ENCODE measurements at places on chromosomes 7 and 10.
A peak's percentile ranks its signal among the peaks of the same experiment; 100 is the strongest.

- peak; percentile 15 for DNase-seq
These were observed 42.4 kb upstream of the PRKAR2B start for GRCh38 chr7:107002126-107002525.

- no peak for DNase-seq
These were observed 29.6 kb downstream of the LOXL4 start for GRCh38 chr10:98238391-98238790.

GRCh38 chr7:68730964-68731363 is 867.3 kb upstream of the AUTS2 start:
- DNase-seq = no peak

DNA sequence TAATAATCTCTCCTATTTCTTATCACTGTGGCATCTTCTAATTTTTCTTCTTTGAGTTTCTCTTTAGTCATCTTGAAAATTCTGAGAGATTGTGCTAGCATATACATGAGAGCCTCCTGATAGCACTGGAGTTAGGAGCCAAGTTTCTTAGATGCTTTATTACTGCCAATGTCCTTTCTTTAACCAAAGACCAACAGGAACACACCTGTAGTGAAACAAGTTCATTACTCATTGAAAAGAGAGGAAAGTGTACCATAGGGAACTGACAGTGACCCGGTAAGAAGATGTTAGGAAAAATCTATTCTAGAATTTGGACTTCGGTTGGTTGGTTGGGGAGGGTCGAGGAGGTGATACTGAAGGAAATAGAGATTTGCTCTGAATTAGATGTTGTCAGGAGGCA is 27.1 kb upstream of the CD36 start:
- DNase-seq = no peak

DNA sequence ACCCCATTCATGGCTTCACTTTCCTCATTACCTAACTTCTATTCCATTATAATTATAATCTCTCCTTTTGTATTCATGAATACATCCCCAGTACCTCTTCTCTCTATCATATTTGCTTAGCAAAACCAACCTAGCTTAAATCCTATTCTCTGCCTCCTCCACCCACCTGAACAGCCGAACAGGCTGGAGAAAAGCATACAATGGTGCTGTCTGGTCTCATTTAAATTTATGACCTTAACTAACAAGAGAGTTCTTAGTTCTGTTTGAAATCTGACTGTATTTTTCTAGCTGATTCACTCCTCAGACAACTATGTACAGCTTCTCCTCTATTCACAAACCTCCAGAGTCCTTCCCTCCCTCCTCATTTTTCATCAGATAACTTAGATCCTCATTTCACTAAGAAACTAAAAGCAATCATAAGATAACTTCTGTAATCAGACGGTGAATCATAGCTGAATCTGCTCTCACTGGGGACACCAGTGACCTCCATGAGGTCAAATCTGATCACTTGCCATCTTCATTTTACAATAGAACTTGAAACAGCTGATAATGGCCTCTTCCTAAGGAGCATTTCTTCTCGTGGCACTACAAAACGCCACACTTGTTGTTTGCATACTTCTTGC is 233.9 kb upstream of the AOAH start:
- no peak for DNase-seq

DNA sequence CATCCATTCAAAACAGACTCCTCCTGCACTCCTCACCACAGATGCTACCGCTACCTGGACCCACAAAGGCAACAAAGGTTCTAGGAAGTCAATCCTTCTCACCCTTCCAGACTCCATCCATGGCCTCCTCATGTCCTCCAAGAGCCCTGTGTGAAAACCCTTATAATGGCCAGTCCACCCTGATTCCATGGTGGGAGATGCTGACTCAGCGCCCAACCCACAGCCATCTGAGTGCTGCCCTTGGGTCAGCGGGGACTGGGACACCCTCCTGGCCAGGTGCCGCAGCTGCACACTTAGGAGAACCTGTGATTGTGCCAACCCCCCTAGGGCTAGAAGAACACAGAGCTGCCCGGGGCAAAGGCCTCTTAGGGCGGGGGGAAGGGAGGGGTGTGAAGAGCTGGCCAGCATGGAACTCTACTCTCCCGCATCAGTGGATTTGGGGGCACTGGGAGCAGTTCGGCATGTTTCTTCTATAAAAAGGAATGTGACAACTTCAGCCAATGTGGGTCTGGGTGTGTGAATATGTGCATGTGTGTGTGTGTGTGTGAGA is 25.4 kb downstream of the TMEM273 start:
- DNase-seq = no peak
